ENCODE measurements at places on chromosomes 13 and 19.

GRCh38 chr13:107421028-107421427 is 794.3 kb downstream of the LIG4 start:
- DNase-seq, result no peak

GRCh38 chr13:23788459-23788858 is 100.7 kb downstream of the MIPEP start:
- no peak for DNase-seq

DNA sequence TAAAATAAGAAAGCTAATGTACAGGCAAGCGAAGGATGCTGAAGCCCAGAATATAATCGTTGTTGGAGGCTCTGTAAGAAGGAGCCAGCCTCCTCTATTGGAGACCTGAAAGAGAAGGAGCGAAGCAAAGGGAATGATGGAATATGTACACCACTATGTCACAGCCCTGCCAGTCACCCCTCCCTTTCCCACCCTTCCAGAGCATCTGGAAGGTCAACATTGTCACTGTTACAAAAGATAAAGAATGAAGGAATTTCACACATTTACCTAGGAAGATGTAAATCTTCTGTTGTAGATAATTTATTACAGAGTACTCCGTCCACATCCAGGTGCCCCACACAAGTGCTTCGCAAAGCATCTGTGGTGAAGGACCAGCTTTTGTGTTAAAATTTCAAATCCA is 39.7 kb upstream of the SACS start:
- DNase-seq, result no peak

DNA sequence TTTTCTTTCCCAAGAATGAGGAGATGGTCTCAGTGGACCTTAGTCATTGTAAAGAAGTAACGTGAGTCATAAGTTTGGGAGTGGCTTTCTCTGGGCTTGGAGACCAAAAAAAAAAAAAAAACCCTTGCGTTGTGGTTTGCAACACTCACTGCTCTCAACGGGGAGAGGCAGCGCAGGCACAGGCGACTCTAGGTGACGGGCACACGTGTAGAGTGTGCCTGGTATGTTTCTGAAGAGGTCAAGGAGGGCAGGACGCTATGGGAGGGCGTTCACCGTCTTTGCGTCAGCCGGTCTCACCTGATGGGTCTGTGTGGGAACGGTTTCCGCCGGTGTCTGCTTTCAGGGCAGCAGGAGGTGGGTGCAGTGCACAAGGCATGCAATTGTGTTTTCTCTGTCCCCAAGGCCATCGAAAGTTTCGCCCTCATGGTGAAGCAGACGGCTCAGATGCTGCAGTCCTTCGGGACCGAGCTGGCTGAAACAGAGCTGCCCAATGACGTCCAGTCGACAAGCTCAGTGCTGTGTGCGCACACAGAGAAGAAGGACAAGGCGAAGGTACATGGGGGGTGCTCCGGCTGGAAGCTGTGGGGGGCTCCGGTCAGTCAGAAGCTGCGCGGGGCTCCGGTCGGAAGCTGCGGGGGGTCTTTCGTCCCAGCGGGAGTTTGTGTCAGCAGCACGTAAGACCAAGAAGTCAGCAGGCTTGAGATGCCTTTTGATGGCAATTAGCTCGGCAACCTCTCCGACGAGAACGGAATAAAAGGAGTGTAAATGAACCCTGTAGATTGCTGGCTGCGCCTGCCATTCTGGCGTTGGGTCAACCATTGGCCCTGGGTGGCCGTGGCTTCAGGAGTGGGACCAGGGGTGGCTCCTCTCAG is 40.8 kb upstream of the F7 start:
- no peak for DNase-seq

All from activated naive CD4-positive, alpha-beta T cell treated with anti-CD3 and anti-CD28 coated beads, Interleukin-2, amount 10 ng/mL, durations not matched to agents 7 days and 5 days (primary cell).